ENCODE measurements at places on chromosomes 13 and 19.

- no peak for DNase-seq
These were observed 32.6 kb downstream of the TFDP1 start for GRCh38 chr13:113616991-113617749.

GRCh38 chr13:95987841-95988240 lies 65.4 kb downstream of the UGGT2 start:
- DNase-seq, result no peak

- DNase-seq, result no peak
These were observed 59.1 kb upstream of the RNF113B start for GRCh38 chr13:98236197-98236596.

GRCh38 chr19:44737238-44738071 lies 11.1 kb upstream of the BCL3 start:
- peak; percentile 49 for DNase-seq

DNA sequence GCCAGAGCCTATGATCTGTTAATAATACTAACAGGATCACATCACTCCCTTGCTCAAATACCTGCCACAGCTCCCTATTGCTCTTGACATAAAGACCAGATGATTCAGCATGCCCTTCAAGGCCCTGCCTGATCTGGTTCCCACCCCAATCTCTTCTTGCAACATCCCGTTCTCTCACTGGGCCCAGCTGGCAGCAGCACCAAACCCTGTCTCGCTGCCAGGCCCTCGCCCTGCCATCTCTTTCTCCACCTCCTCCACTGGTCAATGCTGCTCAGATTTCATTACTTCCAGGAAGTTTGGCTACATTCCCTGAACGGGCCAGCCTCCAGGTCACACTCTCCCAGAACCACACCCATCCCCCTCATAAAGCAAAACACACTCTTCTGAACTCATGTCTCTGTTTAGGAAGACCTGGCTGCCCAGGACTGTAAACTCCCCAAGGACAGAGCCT lies 8.6 kb upstream of the BCAT2 start:
- peak; percentile 60 for DNase-seq

DNA sequence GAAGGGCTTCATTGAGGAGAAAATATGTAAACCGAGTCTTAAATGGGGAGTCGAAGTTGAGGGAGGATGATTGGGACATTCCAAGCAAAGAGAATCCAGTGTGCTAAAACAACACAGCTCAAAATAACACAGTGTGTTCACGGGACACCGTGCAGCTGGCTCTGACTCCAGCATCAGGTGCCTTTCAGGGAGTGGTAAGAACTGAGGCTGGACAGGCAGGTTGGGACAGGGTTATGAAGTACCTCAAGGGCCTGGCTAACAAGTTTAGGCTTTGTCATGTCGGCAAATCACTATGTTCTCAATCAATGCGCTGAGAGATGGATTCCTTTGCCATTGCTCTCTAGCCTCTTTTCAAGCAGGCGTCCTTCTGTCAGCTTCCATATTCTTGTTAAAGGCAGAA lies 27.5 kb upstream of the WDFY2 start:
- DNase-seq, result no peak

- DNase-seq, result no peak
These were observed 68.6 kb upstream of the FGF14 start for GRCh38 chr13:102470283-102470917.

DNA sequence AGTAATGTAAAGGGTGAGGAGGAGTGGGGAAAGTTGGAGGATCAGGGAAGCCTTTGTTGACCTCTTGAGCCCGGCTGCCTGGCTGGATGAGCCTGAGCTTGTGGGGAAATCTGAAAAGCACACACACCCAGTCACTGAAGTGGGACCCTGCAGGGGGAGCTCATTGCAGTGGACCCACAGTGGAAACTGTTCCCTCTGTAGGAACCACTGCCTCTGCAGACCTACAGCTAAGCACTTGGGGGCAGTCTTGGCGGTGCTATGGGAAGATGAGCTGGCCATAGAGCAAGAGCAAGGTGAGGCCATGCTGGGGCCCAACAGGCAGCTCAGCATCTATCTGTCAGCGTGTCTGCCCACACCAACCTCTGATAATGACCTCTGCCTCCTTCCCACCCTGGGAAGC lies 294.8 kb downstream of the TSHZ3 start:
- no peak for DNase-seq

Measured in GOT3 (cell line).